ENCODE measurements at places on chromosomes 4 and X.
A peak's percentile ranks its signal among the peaks of the same experiment; 100 is the strongest.

DNA sequence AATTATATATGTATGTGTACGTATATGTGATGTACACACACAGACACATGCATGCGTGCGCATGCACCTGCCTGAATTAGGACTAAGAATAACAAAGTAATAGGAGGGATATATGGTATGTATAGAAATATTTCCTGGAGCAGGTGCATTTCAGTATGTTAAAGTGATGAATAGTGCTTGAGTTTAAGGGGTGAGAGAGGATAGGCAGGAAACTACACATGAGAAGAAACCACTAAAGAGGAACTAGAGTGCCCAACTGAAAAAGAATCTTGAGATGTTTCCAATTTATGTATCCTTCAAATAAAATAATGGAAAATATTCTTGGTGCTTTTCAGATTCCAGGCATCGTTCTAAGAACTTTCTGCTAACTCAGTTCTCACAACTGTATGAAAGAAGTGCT is 52.6 kb upstream of the UNC5C start:
- DNase-seq = no peak

GRCh38 chr4:46648088-46648744 is 258.3 kb upstream of the GABRA2 start:
- DNase-seq = peak; percentile 19

DNA sequence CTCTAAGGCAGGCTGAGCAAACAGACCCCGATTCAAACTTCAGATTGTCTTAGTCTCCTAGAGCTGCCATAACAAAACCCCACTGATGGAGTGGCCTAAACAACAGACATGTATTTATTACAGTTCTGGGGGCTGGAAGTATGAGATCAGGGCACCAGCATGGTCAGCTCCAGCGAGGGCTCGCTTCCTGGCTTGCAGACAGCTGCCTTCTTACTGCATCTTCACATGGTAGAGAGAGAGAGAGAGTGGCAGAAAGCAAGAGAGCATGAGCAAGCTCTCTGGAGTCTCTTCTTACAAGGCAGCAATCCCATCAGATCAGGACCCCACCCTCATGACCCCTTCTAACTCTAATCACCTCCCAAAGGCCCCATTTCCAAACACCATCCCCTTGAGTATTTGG is 22.3 kb upstream of the SORCS2 start:
- DNase-seq = no peak

- peak; percentile 12 for DNase-seq
Observed at GRCh38 chrX:8083286-8083685, 87.8 kb downstream of the VCX2 start.

GRCh38 chr4:3047464-3048286 is 26.7 kb downstream of the HTT-AS start:
- DNase-seq = peak; percentile 77

GRCh38 chrX:63739885-63740284 is 45.1 kb downstream of the ARHGEF9 start:
- DNase-seq = no peak

- DNase-seq = no peak
Observed at GRCh38 chr4:188016754-188017153, 21.2 kb downstream of the ZFP42 start.

GRCh38 chr4:25487155-25487554 is 110.1 kb downstream of the ANAPC4 start:
- DNase-seq = no peak

DNA sequence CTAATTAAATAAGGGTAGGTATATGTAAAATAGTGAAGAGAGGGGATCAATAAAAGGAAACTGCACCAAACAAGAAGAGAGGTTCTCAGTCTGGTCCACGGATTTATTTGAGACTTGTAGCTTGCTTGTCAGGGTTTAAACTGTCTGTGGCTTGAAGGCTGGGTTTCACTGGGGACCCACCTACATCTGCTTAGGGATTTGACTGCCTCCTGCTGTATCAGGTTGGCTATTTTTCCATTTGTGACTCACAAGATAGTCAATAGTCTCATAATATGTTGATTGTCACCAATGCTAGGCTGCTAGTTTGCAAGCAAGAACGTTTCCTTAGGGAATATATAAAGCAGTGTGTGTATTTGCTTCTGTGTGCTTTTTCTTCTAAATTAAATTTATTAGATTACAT is 1950.7 kb upstream of the IGFBP7 start:
- DNase-seq = no peak

GRCh38 chr4:24845902-24846301 is 50.5 kb downstream of the SOD3 start:
- DNase-seq = no peak

GRCh38 chr4:146833530-146833929 is 112.1 kb downstream of the TTC29 start:
- DNase-seq = peak; percentile 15

DNA sequence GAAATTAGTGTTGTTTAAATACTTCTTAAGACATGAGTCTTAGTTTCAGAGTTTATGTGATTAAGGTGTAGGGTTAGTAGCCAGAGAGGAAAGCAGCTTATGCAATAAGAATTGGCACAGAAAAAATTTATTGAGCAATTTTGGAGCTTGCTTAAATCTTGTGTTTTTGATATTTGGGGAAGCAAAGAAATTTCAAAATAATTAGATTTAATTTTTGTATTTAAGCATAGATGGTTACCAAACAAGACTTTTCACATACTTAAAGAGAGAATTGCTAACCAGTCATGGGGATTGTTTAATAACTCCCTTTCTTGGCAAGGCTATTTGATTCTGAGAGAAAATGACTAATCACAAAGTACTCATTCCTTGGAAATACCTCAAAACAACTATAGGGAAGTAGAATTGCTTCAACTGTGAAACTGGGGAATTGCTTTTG is 202.0 kb upstream of the GRID2 start:
- no peak for DNase-seq

GRCh38 chr4:102868153-102868780 is 525 bp upstream of the CISD2 start:
- no peak for DNase-seq

DNA sequence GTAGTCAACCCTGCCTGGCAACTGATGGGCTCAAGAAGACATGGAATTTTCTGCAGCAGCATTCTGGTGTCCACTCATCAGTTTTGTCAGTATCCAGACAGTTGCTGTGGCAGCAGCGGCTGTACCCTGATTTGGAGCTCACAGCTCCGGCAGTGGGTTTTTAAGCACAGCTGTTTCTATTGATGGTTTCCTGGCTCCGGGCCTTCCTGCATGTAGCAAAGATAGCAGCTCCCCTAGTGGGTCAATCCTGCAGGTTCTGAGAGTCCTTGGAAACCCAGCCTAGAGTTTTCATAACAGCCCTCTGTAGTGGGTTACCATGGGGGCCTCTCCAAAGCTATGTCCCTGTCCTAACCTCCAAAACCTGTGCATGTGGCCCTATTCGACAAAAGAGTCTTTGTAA is 84.0 kb upstream of the ATP6AP2 start:
- no peak for DNase-seq

- DNase-seq = no peak
Observed at GRCh38 chrX:2561456-2561855, 60.7 kb upstream of the DHRSX start.

GRCh38 chrX:12997906-12998687 is 23.2 kb downstream of the TMSB4X start:
- DNase-seq = no peak

DNA sequence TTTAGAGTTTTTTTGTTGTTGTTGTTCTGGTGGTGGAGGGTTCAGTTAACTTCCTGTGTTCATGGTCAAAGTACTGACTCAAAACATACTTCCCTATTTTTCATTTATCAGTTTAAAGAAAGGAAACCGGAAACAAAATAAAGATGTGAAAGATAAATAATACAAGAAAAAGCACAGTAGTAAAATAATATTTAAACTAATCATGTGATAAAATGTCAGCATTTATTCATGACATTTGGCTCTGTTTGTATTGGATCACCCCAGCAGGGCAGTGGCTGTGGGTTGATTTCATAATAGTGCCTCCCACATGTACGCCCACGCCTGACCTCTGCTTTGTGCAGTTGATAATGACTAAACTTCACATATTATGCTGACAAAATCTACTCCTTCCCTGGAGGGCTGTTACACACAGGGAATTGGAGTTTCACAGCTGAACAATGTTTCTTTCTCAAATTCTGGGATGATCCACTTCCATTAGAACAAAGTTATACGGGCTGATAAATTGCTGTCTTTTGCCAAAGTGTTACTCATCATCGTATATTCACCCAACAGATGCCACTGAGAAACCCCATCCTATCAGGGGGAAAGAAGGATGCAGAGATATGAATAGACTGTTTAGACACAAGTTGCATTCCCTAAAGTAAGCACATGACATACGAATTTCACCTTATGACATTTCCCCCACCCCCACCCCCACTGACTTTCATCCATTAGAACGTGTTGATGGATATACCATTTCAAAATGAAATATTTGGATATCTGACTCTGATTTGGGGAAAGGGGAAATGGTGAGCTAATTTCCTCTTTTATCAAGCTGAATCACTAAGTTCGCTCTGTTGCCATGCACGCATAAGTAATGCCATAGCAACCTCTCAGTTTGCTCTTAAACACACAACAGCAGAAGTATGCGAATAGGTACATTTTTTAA is 48.3 kb downstream of the AMELX start:
- DNase-seq = peak; percentile 36

GRCh38 chrX:154097003-154097588 is 421 bp downstream of the MECP2 start:
- peak; percentile 40 for DNase-seq

DNA sequence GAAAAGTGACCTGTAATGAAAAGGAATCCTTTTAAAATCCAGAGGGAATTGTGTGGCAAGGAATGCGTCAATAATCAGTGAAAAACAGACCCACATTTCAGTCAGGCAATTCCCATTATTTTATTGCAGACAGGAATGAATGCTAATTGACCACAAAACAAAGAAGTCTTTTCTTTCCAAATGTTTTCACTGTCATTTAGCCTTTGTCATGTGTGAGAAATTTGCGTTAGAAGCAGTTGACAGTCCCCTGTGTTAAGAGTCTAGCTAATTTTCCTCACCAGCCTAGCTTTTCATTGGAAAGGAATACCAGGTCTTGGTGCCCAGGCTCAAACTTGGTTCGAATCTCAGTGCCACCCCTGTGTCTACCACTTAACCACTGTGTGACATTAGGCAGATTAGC is 83.4 kb downstream of the KIT start:
- no peak for DNase-seq

GRCh38 chrX:20143111-20143510 is 1.5 kb upstream of the EIF1AX start:
- DNase-seq = no peak

DNA sequence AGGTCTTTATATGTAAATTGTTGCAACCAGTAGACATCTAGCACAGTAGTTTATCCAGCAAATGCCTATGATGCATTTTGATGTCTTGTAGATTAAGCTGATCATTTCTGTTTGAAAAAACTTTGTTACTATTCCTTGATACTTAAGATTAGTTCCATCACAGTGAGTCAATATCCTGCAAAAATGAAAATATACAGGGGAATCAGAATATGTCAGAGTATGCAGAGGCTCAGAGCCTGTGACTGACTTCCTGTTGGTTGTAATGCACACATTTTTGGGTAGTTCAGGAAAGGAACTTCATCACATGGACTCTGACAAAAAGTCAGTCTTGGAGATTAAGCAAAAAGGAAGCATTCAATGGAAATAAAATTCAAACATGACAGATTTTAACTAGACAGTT is 815.5 kb downstream of the FAT4 start:
- no peak for DNase-seq

GRCh38 chr4:15320121-15320678 is 107.6 kb upstream of the C1QTNF7 start:
- no peak for DNase-seq

GRCh38 chr4:42489095-42489494 is 91.8 kb downstream of the SHISA3 start:
- no peak for DNase-seq

DNA sequence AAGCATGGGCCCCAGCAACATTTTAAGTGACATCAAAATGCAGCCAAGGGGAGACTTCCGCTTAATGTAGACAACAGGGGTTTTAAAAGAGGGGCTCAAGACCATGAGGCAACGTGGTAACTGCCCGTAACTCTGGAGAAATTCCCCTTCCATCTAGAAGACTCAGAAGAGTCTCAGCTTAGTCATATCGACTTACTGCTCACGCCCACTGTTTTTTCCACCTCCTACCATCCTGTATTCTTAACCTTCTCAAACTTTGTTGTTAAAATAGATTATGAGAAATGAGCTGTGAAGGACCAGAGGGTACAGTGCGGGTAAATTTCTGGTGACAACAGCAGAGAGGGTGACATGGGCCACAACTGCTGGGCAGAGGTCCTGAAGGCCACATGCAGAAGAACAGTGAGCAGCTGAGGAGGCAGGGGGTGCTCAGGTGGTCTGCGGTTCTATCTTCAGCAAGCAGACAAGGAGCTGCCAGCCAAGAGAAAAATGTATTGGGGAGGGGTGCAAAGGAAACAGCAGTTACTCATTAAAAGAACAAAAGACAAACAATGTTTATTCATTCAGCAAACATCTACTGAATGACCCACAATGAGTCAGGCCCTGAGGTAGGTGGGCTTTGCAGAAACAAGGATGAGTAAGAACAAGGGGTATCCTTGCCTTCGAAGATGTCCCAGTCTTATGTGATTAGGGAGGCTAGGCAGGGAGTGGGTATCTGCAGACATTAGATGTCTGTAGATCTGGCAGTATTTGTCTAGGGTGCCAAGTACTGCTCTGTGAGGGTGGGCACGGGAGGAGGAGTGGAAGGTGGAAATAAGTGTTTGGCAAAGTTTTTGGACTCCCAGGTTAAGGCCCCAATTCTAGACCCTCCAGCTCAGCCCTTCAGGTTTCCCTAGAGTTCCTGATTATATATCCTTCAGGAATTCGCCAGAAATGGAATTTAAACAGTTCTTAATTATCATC is 175.3 kb downstream of the TSPAN5 start:
- peak; percentile 54 for DNase-seq

- DNase-seq = no peak
Observed at GRCh38 chr4:110211007-110211769, 12.8 kb upstream of the ELOVL6 start.

DNA sequence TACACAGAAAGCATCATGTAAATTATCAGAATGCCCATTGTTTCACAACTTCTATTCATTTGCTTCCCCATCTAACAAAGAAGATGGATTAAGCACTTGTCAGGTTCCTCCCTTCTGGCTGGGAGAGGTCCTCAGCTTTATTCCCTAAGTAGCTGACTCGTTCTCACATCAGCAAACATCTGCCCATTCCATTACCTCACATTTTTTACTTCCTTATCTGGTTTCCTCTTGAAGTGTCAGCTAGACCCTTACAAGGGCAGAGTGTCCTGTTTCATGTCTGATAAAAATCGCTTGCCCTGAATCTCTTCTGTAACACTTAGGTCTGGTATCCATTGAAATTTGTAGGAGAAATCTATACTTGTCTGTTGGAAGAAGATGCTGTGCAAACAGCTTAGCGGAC is 34.7 kb downstream of the TMPRSS11A start:
- peak; percentile 38 for DNase-seq

DNA sequence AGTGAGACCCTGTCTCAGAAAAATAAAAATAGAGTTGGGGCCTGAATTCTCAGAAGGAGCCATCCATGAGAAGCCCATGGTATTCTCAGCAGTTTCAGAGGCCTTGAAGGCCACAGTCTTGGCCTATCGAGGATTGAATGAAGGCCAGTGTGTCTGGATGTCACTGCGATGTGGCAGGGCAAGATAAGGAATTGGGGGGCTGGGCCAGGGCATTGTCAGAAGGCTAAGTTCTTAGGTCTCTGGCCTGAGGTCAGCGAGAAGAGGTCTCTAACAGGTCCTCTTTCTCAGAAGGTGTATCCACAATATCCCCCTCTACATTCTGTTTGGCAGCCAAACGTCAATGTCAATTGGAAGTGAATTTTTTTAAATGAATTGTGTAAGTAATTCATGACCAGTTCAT is 5.7 kb downstream of the ZNF275 start:
- DNase-seq = no peak

Measured in Caki2 (cell line).